ENCODE measurements at places on chromosomes 3 and 15.

- no peak for DNase-seq
These were observed 82.5 kb downstream of the CHST2 start for GRCh38 chr3:143201870-143202752.

DNA sequence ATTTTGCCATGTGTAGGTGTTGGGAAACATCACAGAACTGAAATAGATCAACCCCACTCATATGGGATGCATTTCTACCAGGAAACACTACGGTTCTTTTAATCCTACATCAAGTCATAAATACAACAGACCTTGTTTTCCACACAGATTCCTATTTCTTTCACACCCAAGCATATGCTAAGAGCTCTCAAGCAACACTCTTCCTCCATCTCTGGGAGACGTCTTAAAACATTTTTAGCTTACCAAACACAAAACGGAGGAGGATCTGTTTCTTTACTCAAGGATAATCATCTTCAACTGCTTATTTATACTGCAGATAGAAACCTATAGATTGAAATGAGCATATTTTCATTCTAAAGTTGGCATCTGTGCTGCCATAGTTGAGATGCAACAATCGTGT is 5.1 kb downstream of the GJD2 start:
- DNase-seq = no peak

- no peak for DNase-seq
These were observed 13.0 kb upstream of the FHIT start for GRCh38 chr3:61264281-61264680.

- DNase-seq = no peak
These were observed 87.6 kb downstream of the NEK11 start for GRCh38 chr3:131114256-131114655.

DNA sequence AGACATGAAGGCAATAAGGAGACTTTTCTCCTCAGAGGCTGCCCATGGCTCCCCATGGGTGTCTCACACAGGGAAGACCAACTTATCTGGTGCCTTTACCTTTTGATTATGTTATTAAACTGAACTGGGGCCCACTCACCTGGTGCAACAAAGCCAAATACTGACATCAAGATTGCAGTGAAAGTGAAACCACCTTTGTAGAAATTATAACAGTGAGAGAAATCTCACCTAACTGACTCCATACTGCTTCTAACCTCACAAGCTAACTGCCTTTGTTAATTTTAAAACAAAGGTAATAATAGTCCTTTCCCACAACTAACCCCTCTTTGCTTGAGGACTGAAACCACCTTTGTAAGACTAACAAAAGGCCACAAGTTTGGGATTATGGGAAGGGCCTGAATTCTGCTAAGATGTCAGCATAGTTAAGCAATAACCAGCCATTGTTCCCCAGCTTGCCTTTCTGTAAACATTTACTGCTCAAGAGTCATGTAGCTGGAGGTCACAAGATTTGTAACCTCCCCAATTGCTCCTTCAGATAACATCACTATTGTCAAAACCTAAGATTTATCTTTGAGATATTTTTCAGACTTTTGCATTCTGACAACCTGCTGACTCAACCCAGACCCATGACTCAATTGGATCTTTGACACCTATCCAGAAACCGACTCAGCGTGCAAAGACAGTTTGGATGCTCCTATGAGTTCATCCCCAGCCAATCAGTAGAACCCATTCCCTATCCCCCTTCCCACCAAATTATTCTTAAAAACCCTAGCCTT is 420.3 kb upstream of the CFAP20DC start:
- DNase-seq = no peak

- no peak for DNase-seq
These were observed 17.1 kb downstream of the P2RY12 start for GRCh38 chr3:151367448-151367847.

- DNase-seq = no peak
These were observed 993.2 kb downstream of the NTRK3 start for GRCh38 chr15:87263296-87263695.

GRCh38 chr3:156948402-156949210 is 122.5 kb downstream of the LEKR1 start:
- no peak for DNase-seq

GRCh38 chr3:71585887-71586809 is 2.6 kb upstream of the FOXP1 start:
- DNase-seq = peak; percentile 18

DNA sequence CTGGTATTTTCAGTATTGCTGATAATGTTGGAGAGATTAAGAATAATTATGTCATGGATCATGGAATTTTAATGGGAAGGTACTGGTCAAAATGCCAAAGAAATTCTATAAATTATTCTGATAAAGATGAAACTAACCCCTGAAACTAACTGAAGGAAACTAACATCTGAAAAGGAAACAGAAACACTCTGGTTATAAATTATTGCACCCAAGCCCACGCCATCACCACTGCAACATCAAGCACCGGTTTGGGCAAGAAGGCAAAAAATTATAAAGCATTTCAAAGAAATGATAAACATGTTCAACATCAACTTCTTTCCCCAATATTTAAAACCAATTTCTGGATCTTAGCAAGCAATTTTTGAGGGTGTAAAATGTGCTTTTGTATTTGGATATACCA is 372.5 kb downstream of the TBC1D5 start:
- no peak for DNase-seq

DNA sequence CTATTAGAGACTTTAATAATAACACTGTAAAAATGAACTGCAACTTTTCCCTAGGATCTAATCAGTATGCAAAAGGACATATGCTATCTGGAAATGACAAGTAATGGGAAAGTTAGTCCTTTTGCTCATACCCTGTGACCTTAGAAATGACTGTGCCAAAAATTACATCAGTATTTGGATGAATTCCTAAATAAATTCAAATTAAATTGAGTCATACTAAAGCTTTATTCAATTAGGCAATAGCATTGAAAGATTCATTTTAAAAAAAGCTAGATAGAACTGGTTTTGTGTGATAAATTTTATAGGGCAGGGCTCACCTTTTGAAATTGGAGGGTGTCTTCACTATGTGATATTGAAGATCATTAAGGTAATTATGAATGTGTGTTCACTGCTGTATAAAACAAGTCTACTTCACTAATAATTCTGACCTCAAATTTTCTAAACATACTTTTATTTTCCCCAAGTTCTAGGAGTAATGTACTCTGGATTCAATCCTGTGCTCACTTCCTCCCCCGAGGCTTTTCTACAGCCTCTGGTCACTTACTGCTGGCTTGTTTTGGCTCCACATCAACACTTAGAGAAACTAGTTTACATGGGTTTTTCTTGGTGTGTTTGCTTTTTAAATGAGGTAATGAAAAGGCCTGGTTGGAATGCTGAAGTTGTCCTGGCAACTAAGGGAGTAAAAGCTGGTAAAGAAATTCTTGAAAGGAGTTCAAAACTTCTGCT is 44.4 kb upstream of the SPTSSB start:
- no peak for DNase-seq

GRCh38 chr3:136377508-136377907 is 127.4 kb downstream of the PCCB start:
- no peak for DNase-seq

GRCh38 chr15:93563218-93563617 is 474.2 kb upstream of the RGMA start:
- DNase-seq = no peak

- peak; percentile 58 for DNase-seq
These were observed 486 bp downstream of the LSG1 start for GRCh38 chr3:194671511-194671899.

- no peak for DNase-seq
These were observed 45.7 kb downstream of the C2CD4B start for GRCh38 chr15:62119227-62119864.

GRCh38 chr15:80618685-80619400 is 76.3 kb upstream of the ABHD17C start:
- DNase-seq = no peak

GRCh38 chr15:59438625-59439290 is 772 bp downstream of the FAM81A start:
- no peak for DNase-seq

DNA sequence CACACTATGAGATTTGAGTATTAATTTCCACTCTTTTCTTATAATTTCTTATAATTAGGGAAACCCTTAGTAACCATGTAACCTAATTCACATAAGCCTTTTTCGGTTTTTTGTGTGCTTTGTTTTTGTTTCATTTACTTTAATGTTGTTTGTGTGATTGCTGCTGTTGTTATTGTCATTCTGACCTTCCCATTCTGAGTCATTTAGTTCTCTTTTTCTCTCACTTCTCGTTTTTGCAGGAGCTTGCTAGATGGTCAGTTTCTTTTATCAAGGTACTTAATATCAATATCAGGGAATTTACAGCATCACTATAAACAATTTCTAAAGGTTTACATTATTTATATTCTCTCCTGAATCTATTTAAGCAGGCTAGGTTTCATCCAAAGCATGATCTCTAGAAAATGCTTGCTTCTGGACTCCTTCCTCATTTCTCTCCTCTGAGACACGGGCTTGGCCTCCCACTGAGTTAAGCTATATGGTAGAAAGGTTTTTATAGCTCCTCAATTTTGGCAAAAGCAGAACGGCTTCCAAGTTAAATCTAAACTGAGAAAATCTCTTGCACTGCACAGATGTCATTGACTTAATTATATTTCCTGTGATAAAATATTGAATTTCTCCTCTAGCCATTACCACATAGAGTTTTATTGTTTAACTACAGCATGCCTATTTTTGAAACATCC is 534.2 kb downstream of the NSUN3 start:
- DNase-seq = no peak

DNA sequence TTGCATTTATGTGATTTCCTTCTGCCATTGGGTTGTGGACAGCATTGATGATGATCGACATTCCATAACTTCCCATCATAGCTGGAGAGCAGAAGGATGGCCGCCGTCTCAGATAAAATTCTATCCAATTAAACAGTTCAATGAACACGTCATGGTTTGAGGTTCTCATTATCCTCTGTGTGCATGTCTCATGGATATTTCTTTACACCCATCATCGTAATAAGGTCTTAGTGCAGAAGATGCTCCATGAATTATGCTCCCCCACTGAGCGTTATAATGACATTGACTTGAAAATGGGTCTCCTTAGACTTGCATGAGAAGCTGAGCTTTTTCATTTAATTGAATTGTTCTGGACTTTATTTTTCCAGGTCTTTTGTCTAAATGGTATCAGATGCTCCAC is 92.1 kb downstream of the TRIM42 start:
- no peak for DNase-seq

DNA sequence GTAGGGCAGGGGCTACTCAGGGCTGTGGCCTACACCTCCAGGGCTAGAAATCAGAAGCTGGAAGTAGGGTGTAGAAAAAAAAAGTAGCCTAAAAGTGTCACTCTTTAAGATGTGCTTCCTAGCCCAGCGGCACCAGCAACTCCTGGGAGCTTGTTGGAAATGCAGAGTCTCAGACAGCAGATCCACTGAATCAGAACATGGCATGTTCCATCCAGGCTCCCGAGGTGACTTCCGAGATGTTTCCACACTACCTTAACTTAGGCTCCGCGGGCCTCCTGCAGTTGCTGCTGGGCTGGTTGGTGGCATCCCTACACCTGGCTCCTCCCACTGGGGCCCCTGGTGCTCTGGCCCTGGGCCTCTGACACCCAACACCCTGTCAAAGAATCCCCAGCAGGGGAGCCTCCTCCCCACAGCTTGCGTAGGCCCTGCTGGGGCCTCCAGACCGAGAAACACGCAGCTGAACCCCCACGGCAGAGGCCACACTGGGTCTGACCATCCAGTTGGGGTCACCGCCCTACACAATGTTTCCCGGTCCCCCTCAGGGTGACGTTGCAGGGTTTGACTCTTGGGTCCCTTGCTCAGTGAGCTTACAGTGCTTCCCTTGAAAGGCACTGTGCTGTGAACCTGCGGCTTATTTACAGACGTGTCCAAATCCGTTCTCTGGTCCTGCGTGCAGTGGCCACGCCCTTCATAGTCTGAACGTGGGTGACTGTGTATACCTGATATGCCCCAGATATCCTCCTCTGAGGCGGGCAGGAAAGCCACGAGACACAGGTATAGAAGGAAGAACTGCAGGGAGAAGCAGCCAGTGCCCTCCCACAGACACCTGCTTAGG is 46.5 kb downstream of the FAM174B start:
- no peak for DNase-seq

DNA sequence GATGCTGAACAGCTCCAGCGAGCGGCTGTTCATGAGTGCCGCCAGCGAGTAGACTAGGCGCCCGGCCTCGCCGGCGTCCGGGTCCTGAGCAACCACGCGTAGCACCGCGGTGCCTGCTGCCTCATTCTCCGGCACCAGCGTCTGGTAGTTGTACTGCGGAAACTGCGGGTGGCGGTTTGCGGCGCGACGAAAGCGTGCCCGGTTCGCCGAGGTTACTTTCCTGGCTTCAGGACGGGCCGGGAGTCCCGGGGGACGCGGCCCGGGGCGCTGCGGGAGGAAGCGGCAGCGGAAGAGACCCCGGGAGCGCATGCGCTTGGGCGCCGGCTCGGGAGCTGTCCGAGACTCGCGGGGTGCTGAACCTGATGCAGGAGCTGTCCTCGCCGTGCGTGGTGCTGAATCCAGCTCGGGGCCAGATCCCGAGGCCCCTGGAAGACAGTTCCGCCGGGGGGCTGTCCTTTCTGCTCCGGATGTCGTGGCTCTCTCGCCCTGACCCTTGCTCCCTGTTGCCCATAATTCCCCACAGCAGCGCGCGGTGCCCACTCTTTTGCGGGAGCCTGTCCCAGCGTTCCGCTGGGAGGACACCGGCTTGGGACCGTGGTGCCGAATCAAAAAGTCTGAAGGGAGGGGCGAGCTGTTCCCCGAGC is 1.1 kb downstream of the CELSR3 start:
- DNase-seq = peak; percentile 89

- DNase-seq = no peak
These were observed 10.5 kb upstream of the SH3GL3 start for GRCh38 chr15:83436513-83437158.

- DNase-seq = no peak
These were observed 33.8 kb downstream of the CYP11A1 start for GRCh38 chr15:74333662-74334061.

- peak; percentile 29 for DNase-seq
These were observed 103.9 kb downstream of the FBN1 start for GRCh38 chr15:48541341-48542278.

- DNase-seq = no peak
These were observed 38.2 kb downstream of the TIMP4 start for GRCh38 chr3:12120374-12121140.

DNA sequence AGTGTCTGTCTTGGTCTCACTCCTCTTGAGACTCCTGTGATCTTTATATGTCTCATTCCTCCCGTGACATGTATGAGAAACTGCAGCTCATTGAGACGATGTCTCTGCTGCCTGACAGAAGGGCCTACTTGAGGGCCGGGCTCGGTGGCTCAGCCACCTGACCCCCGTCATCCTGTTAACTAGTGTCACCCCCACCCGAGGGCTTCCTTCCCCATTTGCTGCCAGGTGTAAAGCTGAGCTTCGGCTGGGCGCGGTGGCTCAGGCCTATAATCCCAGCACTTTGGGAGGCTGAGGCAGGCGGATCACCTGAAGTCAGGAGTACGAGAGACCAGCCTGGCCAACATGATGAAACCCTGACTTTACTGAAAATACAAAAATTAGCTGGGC is 12.7 kb downstream of the SEMA4B start:
- DNase-seq = no peak

DNA sequence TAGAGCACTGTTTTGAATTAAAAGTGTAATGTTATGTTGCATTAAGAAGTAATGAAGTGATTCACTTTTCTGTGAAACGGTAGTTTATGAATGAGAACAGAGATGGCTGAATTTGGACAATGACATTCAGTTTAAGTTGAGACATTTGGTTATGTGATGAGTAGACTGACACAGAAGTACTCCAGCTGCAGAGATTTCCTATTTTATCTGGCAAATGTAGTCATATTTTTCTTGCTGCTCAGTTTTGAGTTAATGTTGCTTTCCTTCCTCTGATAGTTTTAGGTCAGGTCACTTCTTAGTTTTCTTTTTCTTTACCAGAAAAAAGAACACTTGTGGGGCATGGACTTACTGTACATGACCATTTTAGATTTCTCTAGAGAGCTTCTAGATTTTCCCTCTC is 51.2 kb downstream of the ASB7 start:
- DNase-seq = no peak

All from GM13976 (cell line).